ENCODE measurements at places on chromosomes 3 and 15.

DNA sequence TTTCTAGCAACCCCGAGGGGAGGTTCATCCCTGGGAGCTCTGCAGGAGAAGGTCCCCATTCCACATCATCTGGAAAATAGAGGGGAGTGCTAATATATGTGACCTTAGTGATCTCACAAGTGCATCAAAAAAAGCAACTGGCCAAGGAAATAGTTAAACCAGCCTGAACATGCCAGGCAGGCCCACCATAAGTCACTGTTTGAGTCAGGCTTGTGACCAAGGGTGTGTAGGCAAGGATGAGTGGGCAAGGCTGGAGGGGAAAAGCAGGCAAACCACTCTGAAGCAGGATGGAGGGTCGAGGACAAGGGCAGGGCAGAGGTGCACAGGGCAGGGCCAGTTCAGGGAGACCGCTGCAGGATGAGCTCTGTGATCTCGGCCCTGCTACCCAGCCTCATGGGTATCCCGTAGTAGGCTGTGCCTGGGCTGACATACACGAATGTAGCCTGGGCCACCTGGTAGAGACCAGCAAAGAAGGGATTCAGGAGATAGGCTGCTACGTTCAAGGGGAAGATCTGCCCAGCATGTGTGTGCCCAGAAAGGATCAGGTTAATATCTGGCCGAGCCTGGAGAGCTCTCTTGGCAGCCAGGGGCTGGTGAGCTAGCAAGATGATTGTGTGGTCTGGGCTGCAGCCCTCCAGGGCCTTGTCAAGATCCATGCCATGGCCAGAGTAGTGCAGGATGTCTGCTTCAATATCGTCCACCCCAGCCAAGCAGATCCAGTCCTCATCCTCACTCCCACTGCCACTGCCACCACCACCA lies 4.3 kb downstream of the GLB1 start:
- DNase-seq, result no peak

DNA sequence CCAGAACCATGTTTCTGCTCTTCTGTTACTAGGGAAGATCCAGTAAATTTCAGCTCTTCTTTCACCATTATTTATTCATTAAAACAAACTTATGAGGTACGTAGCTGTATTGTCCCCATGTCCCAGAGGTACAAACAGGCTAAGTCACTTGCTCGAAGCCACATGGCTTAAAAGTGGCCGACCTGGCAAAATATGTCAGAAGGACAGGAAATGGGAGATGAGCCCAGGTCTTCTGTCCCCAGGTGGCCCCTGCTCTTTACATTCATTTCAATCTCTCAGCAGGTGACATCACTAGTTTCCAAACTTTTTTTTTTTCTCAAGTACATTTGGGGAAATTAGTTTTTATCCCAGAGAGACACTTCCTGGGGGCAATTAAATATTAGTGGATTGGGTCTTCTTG lies 34.1 kb upstream of the LPP start:
- no peak for DNase-seq

- DNase-seq, result no peak
Observed at GRCh38 chr15:92896561-92896960, 3.6 kb upstream of the CHD2 start.

- DNase-seq, result no peak
Observed at GRCh38 chr3:185208823-185209222, 45.0 kb downstream of the EHHADH start.
